ENCODE measurements at places on chromosomes 5 and 9. TPM values are rescaled to one million over a fixed set of nuclear protein-coding genes. Genes with fewer than 3 reads are reported as not detected.
A peak's percentile ranks its signal among the peaks of the same experiment; 100 is the strongest.

GRCh38 chr5:151405334-151406160 lies 41.9 kb upstream of the SLC36A1 start:
- no peak for DNase-seq

- DNase-seq: peak; percentile 89
Observed at GRCh38 chr9:116471093-116471906, 215.8 kb upstream of the TRIM32 start.

DNA sequence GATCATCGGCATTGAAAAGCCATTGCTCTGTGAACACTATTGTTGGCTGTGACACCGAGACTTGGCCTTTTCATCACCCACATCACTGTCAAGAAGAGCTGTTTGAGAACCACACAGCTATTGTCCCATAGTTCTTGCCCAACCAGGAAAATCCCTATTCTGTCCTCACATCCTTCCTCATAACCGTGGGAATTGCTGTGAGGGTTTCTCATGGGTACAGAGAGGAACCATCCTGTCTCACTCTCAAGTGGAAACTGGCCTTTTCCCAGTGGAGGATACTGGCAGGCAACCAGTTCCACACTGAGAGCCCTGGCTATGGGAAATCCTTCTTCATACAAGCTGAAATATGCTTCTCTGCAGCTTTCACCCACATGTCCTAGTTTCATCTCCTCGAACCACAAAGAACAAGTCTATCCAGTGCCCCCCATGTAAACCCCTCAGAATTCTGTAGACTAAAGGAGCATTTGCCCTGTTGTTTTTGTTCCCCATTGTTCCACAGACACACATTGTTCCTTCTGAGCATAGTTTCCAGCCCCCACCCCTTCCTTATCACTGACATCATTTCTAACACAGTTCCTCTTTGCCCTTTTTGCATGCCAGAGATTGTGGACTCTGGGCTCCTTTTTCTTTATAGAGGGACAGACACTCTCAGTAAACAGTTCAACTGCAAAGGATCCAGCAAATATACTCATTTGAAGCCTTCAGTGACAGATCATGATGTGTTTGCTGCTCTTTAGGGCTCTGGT lies 57.8 kb upstream of the C5orf46 start:
- no peak for DNase-seq

- no peak for DNase-seq
Observed at GRCh38 chr9:133347515-133347984, 381 bp downstream of the MED22 start.

DNA sequence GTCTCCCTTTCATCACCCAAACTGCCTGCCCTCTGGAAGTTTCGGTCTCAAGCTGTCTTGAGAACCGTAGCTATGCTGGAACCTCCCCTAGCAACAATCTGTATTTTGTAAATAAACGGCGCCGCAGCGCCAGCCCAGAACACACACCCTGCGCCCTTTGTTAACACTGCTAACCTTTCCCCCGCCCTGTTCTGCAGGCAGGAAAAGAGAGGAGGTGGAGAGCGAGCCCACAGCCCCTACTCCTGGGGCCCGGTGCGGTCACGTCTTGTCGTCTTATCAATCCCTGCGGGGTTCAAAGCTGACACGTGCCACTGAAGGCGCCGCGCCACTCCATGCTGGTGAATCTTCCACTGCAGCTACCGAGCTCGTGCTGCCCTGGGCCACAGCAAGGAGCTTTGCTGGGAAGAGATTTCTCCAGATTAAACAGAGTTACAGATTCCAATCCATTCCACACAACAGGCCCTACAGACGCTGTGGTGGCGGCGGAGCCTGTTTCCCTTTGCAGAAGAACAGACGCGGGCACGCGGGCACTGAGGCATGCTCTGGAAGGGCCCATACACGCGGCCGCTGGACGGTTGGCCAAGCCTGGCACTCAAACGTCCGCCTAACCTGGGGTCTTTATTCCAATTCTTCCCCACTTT lies 25.3 kb downstream of the ZDHHC11B start:
- DNase-seq: peak; percentile 77

DNA sequence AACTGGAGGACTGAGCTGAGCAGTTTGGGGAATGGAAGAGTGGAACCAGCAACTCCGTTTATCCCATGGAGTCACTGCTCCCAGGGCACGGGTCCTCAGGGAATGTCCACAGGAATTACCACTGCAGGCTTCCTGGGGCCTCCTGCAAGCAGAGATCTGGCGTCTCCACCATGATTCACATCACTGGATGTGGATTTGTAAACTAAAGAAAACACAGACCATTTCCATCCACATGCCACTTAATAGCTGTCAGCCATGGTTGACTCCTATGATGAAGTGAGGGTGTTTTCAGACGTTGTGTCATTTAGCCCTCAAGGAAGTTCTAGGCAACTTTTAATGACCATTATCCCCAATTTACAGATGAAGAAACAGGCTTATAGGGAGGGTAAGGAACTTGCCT lies 30.2 kb downstream of the SNCAIP start:
- DNase-seq: no peak

DNA sequence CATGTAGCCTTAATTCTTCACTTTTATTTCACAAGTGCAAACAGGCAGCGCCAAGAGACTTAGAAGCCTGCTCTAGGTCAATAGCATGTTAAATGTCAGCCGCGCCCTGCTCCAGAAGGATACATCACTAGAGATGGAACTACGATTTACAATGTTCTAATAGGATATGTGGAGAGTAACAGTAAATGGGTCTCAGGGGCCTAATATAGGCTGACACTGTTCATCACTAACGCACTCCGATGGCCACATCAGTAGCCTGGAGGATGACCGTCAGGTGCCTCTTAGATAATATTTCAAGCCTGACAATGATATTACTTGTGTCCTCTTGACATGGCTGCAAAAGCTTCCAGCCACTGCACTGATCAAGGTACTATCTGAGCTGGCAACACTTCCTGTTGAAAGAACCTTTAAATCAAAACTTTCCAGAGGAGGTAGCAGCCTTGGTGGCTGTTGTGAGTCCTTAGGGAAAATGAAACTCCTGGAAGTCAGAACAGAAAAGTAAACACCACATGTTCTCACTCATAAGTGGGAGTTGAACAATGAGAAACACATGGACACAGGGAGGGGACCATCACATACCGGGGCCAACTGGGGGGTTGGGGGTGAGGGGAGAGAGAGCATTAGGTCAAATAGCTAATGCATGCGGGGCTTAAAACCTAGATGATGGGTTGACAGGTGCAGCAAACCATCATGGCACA lies 35.0 kb downstream of the PTTG1 start:
- no peak for DNase-seq

DNA sequence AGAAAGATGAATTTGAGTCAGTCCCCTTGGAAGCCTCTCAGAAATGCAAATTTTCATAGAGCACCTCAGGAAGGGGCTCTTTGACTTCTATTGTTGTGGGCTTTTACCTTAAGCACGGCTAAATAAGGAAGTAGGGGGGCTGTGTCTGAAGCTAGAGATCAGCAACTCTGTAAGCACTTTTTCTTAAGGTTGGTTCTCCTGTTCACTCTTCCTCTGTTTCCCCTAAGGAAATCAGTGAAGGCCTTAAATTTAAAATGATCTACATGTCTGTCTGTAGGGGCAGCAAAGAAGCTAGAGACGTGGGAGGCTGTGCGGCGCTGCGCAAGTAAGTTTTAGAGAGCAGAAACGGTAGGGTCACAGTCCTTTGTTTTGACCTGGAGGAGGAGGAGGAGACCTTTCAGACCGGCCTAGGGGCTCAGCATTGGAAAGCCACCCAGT lies 1.2 kb upstream of the CDC14B start:
- DNase-seq: no peak

- no peak for DNase-seq
Observed at GRCh38 chr5:33182986-33183385, 257.8 kb upstream of the TARS1 start.

- DNase-seq: no peak
Observed at GRCh38 chr5:108382784-108383330, 959 bp upstream of the FBXL17 start.

DNA sequence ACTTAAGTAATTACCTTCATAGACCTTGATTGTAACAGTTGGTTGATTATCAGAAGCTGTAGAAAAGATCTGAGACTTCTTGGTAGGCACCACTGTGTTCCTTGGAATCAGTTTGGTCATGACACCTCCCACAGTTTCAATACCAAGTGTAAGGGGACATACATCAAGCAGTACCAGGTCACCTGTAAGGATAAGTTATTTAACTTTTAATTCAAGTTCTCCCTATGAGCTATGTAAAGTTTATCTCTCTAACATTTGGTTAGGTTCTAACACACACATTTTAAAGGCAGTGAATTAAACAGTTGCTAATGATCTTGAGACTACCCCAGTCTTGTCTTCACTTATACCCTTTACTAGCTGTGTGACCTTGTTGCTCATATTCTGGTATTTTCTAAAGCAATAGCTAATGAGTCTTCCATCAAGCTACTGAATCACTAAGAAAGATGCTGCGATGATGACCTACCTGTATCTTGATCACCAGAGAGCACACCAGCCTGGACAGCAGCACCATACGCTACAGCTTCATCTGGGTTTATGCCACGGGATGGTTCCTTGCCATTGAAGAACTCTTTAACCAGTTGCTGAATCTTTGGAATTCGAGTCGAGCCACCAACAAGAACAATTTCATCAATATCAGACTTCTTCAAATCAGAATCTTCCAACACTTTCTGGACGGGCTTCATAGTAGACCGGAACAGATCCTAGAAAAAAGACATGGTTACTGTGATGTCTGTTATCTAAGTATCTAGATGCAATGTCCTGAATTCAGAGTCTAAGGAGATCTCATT lies 2.8 kb downstream of the HSPA5 start:
- no peak for DNase-seq

DNA sequence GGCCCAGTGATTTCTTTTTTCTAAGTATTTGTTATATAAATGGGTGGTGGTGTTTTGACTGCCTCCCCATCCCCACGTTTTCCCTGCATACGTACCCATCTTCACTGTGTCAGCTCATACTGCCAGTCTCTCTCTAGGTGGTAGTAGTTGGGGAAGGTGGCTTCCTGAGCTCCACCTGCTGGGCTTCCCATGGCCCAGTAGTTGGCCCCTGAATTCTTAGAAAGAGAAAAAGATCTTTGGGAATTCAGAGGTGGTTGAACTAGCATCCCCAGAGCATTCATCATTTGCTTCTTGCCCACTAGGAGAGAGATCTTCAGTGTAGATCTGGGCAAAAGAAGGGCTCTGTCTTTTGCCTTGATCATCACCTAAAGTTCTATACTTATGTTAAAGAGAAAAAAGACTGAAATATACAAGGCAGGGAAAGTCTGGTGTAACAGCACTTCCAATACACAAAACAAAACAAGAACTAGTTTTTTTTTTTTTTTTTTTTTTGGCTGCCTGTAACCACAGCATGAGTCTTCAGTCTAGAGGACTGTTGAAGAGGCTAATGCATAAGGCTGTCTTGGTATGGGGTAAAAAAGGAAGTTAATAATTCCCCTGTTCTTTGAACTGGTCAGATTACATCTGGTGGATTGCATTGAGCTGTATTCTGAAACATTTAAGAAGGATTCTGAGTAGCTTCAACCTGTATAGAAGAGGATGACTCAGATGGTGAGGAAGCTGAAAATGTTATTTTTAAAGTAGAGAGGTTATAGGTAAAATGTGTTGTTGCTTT lies 128.7 kb downstream of the ATG10 start:
- no peak for DNase-seq

DNA sequence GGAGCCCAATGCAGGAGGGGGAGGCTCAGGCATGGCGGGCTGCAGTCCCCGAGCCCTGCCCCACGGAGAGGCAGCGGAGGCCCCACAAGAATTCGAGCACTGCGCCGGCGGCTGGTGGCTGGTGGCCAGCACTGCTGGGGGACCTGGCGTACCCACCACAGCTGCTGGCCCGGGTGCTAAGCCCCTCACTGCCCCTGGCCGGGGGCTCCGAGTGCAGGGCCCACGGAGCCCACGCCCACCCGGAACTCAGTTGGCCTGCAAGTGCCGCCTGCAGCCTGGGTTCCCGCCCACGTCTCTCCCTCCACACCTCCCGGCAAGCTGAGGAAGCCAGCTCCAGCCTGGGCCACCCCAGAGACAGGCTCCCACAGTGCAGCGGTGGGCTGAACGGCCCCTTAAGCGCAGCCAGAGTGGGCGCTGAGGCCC lies 780.3 kb downstream of the DTWD2 start:
- no peak for DNase-seq

- no peak for DNase-seq
Observed at GRCh38 chr9:130846487-130847305, 11.6 kb downstream of the ABL1 start.

PSD2 gene
- polyA plus RNA-seq: 1.5 TPM

DMRT3 gene
- polyA plus RNA-seq: 1.4 TPM

ESM1 gene
- polyA plus RNA-seq: 14.8 TPM

NEURL1B gene
- 14.8 TPM for polyA plus RNA-seq

SPINK13 gene
- 0.78 TPM for polyA plus RNA-seq

TMC1 gene
- polyA plus RNA-seq: 1.4 TPM

TNC gene
- polyA plus RNA-seq: 228 TPM

OR1Q1 gene
- not detected for polyA plus RNA-seq

DOK3 gene
- 3.9 TPM for polyA plus RNA-seq

GHR gene
- 24.7 TPM for polyA plus RNA-seq

Measured in left renal pelvis (tissue), 4 donors.